ENCODE measurements at places on chromosomes 1 and 21.

DNA sequence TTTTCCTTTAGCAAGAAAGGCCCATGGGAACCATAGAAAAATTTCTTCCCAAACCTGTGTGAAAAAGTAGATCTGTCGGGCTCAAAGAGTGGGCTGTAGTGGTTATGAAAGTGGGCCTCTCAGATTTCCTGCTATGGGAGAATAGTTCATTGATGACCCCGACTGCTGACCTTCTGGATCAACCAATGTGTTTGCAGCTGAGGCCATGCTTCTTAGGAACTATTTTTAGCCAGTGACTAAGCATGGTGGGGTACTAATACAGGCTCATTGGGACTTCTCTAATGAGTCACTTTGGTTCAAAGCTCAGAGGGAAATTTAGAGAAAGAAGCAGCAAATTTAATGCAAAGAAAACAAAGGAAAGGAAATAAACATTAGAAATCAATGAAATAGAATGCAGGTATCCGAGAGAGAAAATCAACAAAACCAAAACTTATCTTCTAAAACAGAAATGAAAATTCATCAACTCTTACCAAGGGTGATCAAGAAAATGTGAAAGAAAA lies 12.6 kb upstream of the PSMA5 start:
- no peak for DNase-seq

DNA sequence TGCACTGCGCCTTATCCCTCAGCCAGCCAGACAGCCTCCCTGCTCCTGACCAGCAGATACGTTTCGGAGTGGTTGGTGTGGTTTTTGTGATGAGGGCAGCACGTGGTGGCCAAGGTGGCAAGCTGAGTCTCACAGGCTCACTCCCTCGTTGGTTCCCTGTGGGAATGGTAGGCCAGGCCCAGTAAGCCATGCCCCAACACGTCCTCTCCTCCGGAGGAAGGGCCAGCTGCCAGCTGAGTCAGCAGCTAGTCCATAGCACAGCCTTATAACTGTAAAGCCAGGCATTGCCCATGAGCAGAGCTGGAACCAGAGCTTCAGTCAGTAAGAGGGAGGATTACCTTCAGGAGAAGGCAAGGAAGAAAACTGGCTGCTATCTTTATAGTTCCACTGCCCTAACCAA lies 29.5 kb downstream of the SZRD1 start:
- no peak for DNase-seq

GRCh38 chr1:24915816-24916602 lies 14.1 kb downstream of the RUNX3 start:
- no peak for DNase-seq

GRCh38 chr1:215166886-215167285 lies 84.3 kb downstream of the KCNK2 start:
- DNase-seq: no peak

DNA sequence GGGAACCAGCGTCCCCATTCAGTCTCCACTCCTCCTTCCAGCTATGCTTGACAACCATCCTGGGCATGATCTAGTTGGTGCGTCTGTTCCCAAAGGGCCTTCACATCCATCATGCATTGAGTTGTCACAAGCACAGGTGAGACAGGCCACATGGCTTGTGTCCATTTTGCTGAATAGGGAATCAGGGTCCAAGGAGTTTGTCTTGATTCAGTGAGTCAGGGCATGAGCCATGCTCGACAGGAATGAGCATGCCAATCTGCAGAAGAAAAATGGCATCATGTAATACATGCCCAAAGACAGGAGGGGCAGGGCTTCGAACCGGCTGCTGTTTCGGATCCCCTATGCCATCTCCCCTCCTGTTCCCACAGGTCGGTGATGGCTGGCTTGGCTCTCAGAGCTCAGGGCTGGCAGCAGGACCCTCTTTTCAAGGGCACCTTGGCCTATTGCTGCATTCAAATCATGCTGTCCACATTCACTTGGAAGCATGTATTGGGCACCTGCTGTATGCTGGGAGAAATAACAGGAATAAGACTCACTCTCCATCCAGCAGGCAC lies 44.5 kb downstream of the PKP1 start:
- DNase-seq: no peak

- DNase-seq: no peak
Measured at GRCh38 chr1:4121293-4121684, 221.2 kb upstream of the C1orf174 start.

DNA sequence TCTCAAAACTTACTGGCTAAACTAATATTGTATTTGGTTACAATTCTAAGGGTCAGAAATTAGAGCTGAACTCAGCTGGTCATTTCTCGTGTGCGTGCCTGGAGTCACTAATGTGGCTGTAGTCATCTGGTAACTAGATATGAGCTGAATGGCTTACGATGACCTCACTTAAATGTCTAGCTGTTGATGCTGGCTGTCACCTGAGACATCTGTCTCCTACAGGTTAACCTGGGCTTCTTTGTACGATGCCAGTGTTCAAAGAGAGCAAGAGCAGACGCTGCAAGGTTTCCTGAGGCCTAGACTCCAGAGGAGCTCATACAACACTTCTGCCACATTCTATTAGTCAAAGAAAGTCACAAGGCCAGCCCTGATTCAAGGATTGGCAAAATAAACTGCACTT lies 17.1 kb upstream of the ALG6 start:
- DNase-seq: no peak

- DNase-seq: no peak
Measured at GRCh38 chr21:18384771-18385170, 18.8 kb downstream of the TMPRSS15 start.

DNA sequence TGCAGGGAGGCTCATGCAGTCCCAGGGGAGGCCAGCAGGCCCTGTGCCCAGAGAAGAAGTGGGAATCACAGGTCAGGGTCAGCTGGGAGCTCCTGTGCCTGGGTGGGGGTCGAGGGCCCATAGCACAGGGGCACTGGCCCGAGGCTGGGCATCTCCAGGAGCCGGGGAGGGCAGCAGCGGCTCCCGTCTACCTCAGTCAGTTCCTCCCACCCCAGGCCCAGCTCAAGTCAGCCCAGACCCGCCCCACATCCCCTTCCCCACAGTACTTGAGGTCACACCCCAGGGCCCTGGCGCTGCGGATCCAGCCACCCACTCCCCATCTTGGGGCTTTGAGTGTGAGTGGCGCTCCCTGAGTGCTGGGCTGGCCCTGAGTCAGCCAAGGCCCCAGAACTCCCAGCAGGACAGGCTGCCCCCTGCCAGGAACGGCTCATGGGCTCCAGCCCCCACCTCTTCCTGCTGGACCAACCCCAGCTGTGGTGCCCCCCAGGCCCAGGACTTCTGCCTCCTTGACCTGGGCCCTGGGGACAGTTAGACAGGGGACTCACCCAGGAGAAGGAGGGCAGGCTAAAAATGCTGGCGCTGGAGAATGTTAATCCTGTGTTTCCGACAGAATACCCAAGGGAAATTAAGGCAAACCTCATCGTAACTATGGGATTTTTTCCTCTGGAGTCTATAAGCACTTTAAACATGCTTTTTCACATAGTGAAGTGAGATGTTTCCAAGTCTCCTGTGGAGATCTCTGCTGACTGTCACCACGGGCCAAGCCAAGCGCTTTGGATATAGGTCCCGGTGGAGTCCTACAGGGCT lies 68.8 kb upstream of the COL6A1 start:
- no peak for DNase-seq

DNA sequence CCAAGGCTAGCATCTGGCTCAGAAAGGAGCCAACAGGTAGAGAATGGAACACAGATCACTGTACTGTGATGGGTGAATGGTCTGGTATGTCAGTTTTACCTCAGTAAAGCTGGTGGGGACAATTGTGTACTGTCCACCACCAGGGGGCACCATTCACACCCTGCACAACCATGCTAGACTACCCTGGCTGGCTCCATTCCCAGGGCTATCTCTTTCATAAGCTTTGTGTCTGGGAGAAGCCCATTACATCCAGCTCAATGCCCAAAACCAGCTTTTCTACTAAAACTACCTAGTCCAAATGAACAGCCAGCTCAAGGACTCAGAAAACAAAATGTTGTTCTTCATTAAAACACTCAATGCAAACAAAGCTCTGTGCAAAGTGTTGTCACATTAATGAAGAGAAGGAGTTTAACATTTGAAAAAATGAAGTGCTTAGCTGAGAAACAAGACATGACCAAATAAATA lies 62.0 kb upstream of the RASAL2 start:
- peak; percentile 53 for DNase-seq

- DNase-seq: no peak
Measured at GRCh38 chr1:45721207-45721606, 29.2 kb downstream of the IPP start.
